ENCODE measurements at places on chromosomes 4 and X.

GRCh38 chrX:77415161-77415560 is 32.0 kb upstream of the FGF16 start:
- no peak for DNase-seq

- DNase-seq = peak; percentile 39
These were observed 71.3 kb upstream of the LDB2 start for GRCh38 chr4:16969696-16970135.

- DNase-seq = no peak
These were observed 16.6 kb upstream of the ERCC6L start for GRCh38 chrX:72255445-72255844.

- no peak for DNase-seq
These were observed 355 bp downstream of the SCML1 start for GRCh38 chrX:17737710-17737985.

- no peak for DNase-seq
These were observed 14.8 kb upstream of the RHOH start for GRCh38 chr4:40182001-40182400.

DNA sequence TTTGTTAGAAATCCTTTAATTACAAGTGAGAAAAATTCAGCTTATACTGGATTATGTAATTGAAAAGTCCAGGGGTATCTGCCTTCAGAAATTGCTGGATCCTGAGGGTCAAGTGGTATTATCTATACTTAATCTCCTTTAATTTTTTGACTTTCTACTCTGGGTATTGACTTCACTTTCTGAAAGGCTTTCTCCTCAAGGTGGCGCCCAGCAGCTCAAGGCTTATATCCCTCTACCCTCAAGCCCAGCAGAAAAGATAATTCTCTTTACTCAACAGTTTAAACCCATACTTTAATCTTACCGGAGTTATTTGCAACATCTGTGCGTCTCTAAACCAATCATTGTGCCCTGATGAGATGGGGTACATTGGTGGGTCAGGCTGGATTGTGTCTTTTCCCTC is 129.5 kb downstream of the LARP7 start:
- peak; percentile 23 for DNase-seq

DNA sequence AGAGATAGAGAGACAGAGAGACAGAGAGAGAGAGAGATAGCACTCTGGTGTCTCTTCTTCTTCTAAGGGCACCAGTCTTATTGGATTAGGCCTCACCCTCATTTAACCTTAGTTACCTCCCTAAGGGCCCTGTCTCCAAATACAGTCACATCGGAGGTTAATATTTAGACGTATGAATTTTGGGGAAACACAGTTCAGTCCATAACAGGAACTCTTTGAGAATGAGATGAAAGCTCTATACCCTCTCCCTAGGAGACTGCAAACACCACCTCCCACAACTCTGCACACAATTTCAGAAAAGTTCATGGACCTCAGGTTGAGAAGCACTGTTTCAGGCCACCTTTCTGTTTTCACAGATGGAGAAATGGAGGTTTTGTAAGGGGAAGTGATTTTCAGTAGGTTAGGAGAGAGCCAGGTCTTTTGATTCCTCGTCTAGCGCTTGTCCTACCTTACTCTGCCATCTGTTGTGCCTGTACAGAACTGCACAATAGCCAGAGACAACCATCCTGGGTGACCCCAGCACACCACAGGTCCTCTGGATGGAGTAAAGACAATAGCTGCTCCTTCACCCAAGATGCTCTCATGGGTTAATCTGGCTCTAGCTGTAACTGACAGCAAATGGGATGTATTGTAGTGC is 16.9 kb upstream of the LOC101059915 start:
- no peak for DNase-seq

All from bronchial epithelial cell (primary cell).